ENCODE measurements at places on chromosomes 5 and 9.

- peak; percentile 40 for DNase-seq
Measured at GRCh38 chr9:94919376-94920098, 193.0 kb downstream of the AOPEP start.

GRCh38 chr9:134872482-134873231 is 8.0 kb upstream of the FCN2 start:
- no peak for DNase-seq

GRCh38 chr5:51829691-51830090 is 446.4 kb downstream of the ISL1 start:
- no peak for DNase-seq

DNA sequence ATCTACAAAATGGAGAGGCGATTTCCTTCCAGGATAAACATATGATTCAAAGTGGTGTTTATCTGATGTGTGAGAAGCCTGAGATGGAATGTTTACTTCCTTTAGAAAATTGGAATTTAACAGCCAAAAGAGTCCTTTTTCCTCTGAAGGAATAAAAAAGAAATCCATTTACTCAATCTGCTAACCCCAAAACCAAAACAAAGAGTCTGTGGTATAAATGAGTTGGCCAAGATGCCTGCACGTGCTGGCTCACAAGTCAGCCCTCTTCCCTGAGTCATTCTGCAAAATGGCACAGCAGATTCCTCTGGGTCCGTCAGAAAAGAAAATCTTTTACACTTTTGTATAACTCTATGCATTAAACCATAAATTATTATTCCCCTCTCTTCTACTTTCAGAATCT is 60.8 kb downstream of the EBF1 start:
- peak; percentile 91 for DNase-seq

DNA sequence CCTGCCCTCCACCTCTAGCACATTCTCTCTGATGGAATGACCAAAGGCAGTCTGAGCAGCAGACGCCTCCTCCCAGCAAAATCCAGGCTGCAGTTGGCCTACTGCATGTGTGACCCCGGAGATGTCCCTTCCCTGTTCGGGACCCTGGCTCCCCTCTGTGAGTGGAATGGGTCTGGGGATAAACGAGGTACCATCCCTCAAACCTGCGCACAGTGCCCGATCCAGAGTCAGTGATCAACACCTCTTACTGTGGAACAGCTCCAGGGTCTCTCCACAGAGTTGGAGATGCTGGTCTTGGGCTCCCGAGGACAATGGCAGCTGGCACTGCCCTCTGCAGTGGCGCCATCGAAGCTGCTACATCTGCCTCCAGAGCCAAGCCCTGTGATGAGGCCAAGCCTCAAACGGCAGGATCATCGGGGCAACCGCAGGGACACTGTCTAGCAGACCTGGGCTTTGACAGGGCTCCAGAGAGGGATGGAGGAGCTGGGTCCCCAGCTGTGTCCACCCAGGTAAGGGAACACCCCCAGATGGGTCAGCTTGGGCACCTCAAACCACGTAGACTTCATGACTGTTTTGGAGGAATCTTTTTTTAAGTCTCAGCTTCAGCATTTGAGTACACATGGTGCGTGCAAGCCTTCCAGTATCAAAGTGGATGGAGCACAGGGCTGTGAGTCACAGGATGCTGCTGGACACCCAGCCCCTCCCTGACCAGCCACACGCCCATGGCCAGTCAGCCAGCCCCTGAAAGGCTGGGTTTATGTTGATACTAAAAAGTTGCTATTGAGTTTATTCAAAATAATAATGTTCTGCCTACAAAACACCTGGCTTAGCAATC is 13.0 kb downstream of the MED10 start:
- DNase-seq = peak; percentile 71

DNA sequence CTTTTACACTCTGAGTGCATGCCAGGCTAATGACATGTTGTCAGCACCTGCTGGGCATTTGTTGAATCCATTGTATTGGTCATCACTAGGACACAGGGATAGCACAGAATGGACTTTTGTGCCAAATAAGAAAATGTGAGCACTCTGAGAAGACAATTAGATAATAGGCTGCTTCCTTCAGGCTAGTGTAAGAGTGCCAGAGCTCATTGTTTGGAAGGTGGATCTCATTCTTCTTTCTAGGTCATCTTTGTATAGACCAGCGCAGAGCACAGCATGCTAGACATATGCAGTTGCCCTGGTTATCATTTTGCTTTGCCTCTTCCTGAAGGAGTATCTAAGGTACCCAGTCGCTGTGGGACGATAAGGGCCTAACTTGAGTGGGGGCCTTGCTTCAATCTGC is 493.4 kb upstream of the COX7C start:
- no peak for DNase-seq

DNA sequence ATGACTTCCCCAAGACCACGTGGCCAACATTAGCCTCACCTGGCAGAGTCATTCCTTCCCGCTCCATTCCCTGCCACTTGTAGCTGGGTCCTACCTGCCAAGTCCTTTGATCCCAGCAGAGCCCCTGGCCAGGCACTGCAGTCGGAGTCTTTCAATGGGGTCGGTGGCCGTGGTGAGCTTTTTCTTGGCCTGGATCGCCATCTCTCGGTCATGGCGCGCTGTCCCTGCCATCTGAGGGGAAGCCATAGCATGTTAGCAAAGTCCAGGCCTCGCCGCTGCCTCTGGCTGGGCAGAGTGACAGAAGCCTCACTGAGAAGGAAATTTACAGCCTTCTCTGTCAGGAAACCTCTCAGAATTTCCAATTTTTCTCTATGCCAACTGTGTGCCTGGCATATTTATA is 17.5 kb downstream of the CAPSL start:
- no peak for DNase-seq

DNA sequence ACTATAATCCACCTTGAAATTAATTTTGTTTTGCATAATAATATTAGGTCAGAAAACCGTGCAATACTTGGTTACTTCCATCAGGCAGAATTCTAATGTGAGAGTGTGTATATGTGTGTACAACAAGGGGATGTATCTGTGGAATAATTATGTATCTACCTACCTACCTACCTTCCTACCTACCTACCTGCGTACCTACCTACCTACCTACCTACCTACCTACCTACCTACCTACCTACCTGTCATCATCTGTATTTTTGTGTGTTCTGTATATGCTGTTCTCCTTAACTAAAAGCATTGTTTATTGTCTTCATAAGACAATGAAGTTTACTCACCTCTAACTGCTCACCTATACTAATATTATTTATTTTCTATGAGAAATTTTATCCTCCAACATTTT is 52.8 kb downstream of the VCAN start:
- no peak for DNase-seq

GRCh38 chr5:54469622-54470021 is 14.1 kb downstream of the HSPB3 start:
- DNase-seq = peak; percentile 22

- DNase-seq = peak; percentile 36
Measured at GRCh38 chr9:93577078-93577974, 942 bp downstream of the PHF2 start.

- no peak for DNase-seq
Measured at GRCh38 chr5:65084795-65085515, 316.2 kb downstream of the CWC27 start.

- DNase-seq = no peak
Measured at GRCh38 chr5:116564312-116564711, 10.3 kb downstream of the SEMA6A start.

DNA sequence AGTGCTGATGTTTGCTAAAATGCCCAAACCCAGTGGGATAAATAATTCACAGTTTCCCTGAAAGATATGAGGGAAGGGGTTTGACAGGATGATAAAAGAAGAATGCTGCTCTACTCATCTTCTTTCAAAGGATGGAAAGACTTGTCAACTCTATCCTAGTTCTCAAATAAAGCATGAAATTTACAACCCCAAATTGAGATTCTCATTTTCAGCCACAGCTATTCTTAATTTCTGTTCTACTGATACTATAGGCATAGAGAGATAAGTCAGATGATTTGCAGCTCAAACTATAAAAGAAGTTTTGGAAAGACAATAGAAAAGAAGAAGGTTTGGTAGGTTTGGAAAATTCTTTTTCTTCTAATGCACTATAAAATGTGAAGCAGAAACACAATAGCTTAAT is 542.6 kb downstream of the CSNK1G3 start:
- DNase-seq = no peak

DNA sequence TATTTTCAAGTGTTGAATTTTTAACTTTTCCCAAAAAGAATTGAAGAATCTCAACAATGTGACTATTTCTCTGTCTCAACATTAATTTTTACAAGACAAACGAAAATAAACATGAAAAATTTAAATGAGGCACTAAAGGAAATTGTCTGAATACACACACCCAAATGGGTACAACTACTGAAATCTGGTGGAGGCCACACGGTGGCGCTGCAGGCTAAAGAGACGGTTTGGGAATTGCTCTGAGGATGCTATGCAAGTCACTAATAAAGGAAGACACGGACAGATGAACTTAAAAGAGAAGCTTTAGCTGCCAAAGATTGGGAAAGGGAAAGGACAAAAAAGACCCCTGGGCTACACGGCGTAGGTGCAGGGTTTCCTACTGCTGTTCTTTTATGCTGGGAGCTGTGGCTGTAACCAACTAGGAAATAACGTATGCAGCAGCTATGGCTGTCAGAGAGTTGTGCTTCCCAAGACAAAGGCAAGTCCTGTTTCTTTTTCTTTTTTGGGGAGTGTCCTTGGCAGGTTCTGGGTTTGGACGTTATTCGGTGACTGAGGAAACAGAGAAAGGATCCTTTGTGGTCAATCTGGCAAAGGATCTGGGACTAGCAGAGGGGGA is at the start of gene PCDHB10:
TSS of gene PCDHB10 (plus strand) at position 244 of the 616 bp plus-strand sequence. CDS start at position 444, 200 bp downstream.
- peak; percentile 14 for DNase-seq

GRCh38 chr9:106830527-106831150 is 32.3 kb upstream of the ZNF462 start:
- DNase-seq = peak; percentile 6

- DNase-seq = no peak
Measured at GRCh38 chr5:1524481-1524798, 680 bp upstream of the LPCAT1 start.

GRCh38 chr9:129023036-129023907 is 4.9 kb downstream of the SH3GLB2 start:
- peak; percentile 72 for DNase-seq

DNA sequence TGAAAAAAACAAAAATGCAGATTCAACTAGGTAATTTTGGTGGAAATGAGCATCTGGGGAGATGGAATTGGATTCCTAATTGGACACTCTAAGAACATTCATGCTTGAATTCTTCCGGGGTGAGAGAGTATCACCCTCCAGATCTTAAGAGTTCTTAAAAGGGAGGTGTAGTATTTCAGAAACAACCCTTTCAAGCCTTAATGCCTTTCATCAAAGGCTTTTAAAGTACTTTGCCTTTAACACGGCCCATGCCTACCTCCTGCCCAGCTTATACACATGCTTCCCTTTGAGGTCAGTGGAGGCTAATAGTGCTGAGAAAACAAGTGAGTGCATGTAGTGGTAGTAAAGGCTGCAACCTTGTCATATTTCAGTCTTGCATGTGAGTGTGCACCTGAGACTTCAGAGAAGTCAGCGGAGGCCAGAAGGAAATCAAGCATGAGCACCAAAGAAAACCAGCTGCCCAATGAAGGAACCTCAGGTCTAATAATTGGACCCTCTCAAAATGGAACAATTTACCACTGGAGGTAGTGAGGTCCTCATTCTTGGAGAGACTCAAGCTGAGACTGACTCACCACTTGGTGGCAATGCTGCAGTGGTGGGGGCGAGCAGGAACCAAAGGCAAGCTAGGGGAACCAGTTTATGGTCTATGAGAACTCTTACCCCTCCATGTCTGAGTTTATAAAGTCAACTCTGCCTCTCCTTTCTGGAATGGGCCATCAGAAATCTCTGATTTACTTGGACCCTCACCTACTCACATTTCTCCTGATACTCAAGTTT is 98.4 kb upstream of the GDNF start:
- no peak for DNase-seq

- no peak for DNase-seq
Measured at GRCh38 chr9:19284729-19285128, 54.2 kb downstream of the DENND4C start.

- peak; percentile 10 for DNase-seq
Measured at GRCh38 chr5:87048156-87048555, 219.5 kb upstream of the RASA1 start.

DNA sequence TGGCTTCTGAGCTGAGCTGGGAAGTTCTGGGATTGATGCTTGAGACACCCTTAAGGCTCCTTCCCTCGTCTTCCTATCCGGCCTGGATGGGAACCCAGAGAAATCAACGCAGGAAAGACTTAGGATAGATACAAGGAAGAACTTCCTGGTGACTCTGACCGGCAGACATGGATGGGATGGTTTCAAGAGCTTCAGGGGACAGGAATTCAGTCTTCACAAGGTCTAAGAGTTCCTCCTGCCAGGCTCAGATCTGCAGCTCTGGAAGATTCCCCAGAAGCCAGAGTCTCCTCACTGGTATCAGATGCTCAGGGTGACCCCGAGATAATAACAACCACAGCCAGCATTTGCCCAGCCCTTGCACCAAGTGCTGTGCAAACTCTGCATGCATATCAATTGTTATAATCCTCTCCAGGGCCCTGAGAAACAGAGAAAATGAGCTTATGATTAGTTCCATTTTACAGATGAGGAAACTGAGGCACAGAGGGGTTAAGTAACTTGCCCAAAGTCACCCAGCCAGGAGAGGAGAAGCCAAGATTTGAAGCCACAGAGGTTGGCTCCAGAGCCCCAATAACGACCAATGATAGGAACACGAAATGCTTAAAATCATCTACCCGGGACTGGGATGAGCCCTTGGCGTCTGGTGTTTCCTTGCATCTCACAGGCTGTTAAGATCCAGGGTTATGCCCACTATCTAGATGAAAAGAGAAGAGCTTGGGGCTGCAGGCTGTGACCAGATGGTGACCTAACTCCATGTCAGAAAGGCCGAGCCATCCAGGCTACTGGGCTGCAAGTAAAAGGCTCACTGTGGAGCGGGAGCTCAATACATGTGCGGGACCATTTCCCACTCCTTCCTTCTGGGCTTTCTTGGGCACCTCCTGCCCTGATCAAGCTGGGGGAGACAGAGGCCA is 119.8 kb downstream of the C9orf50 start:
- DNase-seq = no peak

DNA sequence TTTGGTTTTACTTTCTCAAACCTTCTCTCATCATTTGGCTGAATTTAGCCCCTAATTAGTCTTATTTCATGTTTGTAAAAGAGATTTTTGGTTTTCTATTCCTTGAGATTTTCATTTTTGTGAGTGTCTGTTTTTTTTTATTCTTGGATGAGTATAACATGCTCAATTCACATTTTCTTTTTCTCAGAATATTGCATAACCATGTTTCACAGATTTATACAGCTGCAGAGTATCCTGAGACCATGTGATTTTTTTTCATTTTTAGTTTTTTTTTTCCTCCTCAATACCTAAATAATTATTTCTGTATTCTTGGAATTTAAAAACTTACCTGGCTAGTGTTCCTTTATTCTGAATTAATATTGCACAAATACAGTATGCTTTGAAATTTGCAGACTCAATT is 361.9 kb downstream of the SEMA5A start:
- DNase-seq = no peak

DNA sequence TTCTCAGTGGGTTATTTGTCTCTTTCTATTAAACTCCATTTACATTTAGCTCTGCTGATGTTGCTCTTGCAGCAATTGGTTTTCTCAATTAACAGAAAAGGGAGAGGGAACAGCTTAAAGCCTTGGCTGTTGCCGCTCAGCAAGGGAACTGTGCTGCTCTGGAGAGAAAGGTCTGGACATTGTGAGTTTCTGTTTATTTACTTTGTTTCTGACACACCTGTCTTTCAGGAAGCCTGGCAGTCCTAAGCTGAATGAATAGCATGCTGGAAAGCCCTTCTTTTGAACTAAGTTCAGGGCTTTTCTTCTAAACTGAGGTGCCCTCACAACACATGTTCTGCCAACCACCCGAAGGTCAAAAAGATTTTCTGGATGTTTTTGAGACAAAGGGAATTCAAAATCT is 491.9 kb downstream of the PDE4D start:
- DNase-seq = no peak
